CD8-positive, alpha-beta memory T cell (primary cell): ENCODE measurements at places on chromosomes 5 and 9. TPM values are rescaled to one million over a fixed set of nuclear protein-coding genes. Genes with fewer than 3 reads are reported as not detected.

- DNase-seq, result no peak
- H3K4me1 ChIP-seq, result no peaks in the 10 kb centered on the region
- no peaks in the 10 kb centered on the region for H3K27me3 ChIP-seq
These were observed 293.8 kb downstream of the CWC27 start for GRCh38 chr5:65062469-65063083.

GRCh38 chr9:130949188-130950038 lies 10.4 kb upstream of the FIBCD1 start:
- H3K4me1 ChIP-seq, result no peaks in the 10 kb centered on the region
- peaks cover 12% of the 10 kb centered on the region for H3K27me3 ChIP-seq
- no peak overlapping the region for H3K4me3 ChIP-seq
- no peak for DNase-seq

- no peak overlapping the region for H3K4me3 ChIP-seq
- no peaks in the 10 kb centered on the region for H3K36me3 ChIP-seq
- no peaks in the 10 kb centered on the region for H3K27me3 ChIP-seq
- no peak overlapping the region for H3K27ac ChIP-seq
- no peak for DNase-seq
These were observed 74.5 kb downstream of the SH3TC2 start for GRCh38 chr5:148988328-148988727.

DNA sequence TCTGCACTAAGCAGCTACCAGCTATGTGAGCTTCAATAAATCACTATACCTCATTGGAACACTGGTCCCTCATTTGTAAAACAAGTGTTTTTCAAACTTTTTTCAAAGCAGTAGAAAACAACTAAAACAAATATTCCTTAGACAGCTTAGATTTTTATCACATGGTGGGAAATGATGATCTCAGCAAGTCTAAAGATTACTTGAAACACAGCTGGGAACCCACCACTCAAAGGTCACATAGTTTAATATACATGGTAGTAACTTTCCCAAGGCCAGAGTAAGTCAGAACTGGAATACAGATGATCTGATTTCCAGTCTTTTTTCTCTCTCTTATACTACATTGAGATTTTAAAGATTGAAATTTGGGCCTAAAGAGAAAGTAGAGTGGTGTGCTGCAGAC lies 850 bp upstream of the C6 start:
- H3K27me3 ChIP-seq, result no peaks in the 10 kb centered on the region
- no peaks in the 10 kb centered on the region for H3K36me3 ChIP-seq
- no peak overlapping the region for H3K4me3 ChIP-seq
- H3K4me1 ChIP-seq, result no peaks in the 10 kb centered on the region

Gene IL13
- total RNA-seq, result 69.0 TPM

DNA sequence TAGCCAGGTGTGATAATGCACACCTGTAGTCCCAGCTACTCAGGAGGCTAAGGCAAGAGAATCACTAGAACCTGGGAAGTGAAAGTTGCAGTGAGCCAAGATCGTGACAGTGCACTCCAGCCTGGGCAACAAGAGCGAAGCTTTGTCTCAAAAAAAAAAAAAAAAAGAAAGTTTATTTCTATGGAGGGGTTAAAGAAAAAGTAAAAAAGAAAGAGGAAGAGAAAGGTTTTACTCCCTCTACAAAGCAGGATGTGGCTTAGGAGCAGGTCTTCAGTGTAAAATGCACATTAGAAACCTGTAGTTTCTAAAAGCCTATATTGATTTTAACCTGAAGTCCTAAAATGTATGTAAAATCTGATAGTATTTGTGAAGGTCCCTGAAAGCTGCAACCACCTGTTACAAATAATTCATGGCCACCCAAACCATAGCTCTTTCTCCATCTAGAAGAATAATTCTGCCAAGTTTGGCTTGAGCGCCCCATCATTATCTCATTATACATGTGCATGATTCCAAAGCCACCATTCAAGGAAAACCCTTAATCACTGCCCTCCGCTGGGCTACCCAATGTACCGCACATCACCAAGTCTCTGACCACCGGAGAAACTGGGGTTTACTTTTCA lies 3.4 kb downstream of the FNBP1 start:
- no peaks in the 10 kb centered on the region for H3K27me3 ChIP-seq
- H3K27ac ChIP-seq, result peak overlapping the region; percentile 12
- H3K36me3 ChIP-seq, result no peaks in the 10 kb centered on the region
- H3K4me3 ChIP-seq, result peak overlapping the region; percentile 47
- DNase-seq, result no peak

DNA sequence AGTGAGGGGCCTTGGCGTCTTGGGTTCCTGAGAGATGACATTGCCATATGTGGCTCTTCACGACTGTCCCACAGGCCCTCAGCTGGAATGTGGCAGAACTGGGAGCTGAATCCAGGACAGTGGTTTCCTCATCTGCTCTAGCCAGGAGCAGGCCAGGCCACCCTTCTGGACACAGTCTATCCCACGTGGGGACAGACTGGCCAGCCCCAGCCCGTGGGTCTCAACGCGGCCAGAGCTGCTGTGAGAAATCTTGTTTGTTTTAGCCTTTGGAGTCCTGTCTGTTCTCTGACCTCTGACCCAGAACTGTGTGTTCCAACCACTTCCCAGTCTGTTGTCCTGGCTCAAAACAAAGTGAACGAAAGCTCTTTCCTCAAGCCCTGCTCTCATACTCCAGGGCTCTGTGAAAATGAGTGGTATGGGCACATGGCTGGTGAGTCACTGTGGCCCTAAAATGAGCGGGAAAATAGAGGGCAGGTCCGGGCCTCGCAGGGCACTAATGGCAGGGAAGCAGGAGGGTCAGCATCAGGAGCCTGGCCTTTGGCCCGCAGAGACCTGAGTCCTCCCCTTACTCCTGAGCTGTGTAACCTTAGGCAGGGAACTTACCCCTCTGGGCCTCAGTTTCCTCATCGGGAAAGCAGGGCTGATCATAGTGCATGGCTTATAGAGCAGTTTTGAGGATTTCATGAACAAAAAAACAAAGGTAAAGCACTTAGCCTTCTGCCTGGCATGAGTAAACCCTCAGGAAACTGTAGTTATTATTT lies 34.8 kb upstream of the GLRX start:
- H3K27ac ChIP-seq, result no peak overlapping the region
- no peaks in the 10 kb centered on the region for H3K4me1 ChIP-seq
- no peaks in the 10 kb centered on the region for H3K27me3 ChIP-seq
- no peak for DNase-seq
- no peak overlapping the region for H3K4me3 ChIP-seq

GRCh38 chr5:14245132-14245925 lies 102.2 kb downstream of the TRIO start:
- no peaks in the 10 kb centered on the region for H3K36me3 ChIP-seq
- no peaks in the 10 kb centered on the region for H3K4me1 ChIP-seq
- no peaks in the 10 kb centered on the region for H3K27me3 ChIP-seq

DNA sequence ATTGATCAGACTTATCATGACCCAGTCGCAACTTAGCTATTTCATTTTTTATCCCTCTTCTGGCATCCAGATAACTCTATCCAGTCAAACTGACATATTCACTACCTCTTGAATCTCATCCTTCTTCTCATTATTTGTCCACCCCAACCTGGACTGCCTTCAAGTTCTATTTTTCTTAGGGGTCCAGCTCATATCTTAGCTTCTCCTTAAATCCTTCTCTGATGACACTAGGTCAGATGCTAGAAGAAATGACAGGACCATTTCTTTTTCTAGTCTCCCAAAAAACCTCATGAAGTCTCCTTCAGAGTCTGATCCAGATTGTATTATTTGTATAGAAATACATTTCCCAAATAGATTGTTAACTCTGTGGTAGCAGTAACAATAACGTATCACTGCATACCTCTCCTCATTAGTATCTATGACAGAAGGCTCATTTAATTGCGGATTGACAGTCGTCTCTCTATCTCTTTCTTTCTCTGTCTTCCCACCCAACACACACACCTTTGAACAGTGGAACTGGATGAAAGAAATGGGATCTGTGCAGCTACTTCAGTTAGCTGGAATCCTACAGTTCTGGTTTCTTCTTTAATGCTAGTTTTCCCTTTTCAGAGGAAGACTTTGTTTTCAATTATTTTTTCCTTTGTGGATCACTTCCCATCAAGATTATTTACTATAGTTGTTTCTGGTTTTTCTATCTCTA lies 33.5 kb downstream of the ALDH1A1 start:
- H3K36me3 ChIP-seq, result no peaks in the 10 kb centered on the region
- H3K4me3 ChIP-seq, result no peak overlapping the region
- H3K27me3 ChIP-seq, result no peaks in the 10 kb centered on the region
- H3K4me1 ChIP-seq, result no peaks in the 10 kb centered on the region

- no peaks in the 10 kb centered on the region for H3K36me3 ChIP-seq
- no peak overlapping the region for H3K4me3 ChIP-seq
- DNase-seq, result no peak
- peak overlapping the region; percentile 9 for H3K27ac ChIP-seq
- no peaks in the 10 kb centered on the region for H3K27me3 ChIP-seq
These were observed 25.7 kb upstream of the EEIG1 start for GRCh38 chr9:128006332-128006996.

Gene PCDHGC5
- not detected for total RNA-seq

- no peaks in the 10 kb centered on the region for H3K4me1 ChIP-seq
- no peak overlapping the region for H3K27ac ChIP-seq
- H3K36me3 ChIP-seq, result no peaks in the 10 kb centered on the region
- H3K27me3 ChIP-seq, result no peaks in the 10 kb centered on the region
- H3K4me3 ChIP-seq, result no peak overlapping the region
- DNase-seq, result no peak
These were observed 35.8 kb upstream of the PIP5K1B start for GRCh38 chr9:68669218-68669617.

GRCh38 chr5:148033134-148033533 lies 30.6 kb upstream of the SPINK5 start:
- H3K27ac ChIP-seq, result no peak overlapping the region
- no peaks in the 10 kb centered on the region for H3K27me3 ChIP-seq
- H3K4me3 ChIP-seq, result no peak overlapping the region
- no peaks in the 10 kb centered on the region for H3K36me3 ChIP-seq

- no peak for DNase-seq
- no peaks in the 10 kb centered on the region for H3K36me3 ChIP-seq
- H3K27me3 ChIP-seq, result no peaks in the 10 kb centered on the region
- peaks cover 84% of the 10 kb centered on the region for H3K4me1 ChIP-seq
- peak overlapping the region; percentile 60 for H3K27ac ChIP-seq
These were observed 503 bp downstream of the SEMA4D start for GRCh38 chr9:89497257-89497963.

GRCh38 chr5:45774528-45774927 lies 78.3 kb upstream of the HCN1 start:
- DNase-seq, result no peak
- H3K36me3 ChIP-seq, result no peaks in the 10 kb centered on the region
- H3K4me1 ChIP-seq, result no peaks in the 10 kb centered on the region
- H3K4me3 ChIP-seq, result no peak overlapping the region
- H3K27me3 ChIP-seq, result no peaks in the 10 kb centered on the region
- no peak overlapping the region for H3K27ac ChIP-seq

Gene OLFM1
- not detected for total RNA-seq

- no peak overlapping the region for H3K27ac ChIP-seq
- H3K4me1 ChIP-seq, result no peaks in the 10 kb centered on the region
- no peak for DNase-seq
- no peak overlapping the region for H3K4me3 ChIP-seq
These were observed 38.1 kb downstream of the ADAMTS2 start for GRCh38 chr5:179307013-179307800.

DNA sequence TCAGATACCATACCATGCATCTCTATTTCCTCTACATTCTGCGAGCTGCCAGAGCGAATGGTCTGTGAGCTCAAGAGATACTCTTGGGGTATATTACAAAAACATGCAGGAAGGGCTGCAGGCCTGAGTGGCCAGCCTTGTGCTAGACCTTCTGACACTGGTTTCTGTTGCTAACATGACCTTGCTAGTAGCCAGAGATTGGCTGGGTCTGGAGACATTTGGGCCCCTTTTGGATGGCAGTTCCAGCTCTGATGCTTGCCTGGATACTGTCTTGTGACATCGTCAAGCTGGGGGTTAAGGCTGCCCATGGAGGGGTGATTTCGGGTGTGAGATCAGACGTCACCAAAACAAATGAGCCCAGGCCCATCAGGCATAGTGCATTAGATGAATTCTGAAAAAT lies 56.1 kb upstream of the FSTL4 start:
- no peaks in the 10 kb centered on the region for H3K4me1 ChIP-seq
- no peak overlapping the region for H3K4me3 ChIP-seq
- no peaks in the 10 kb centered on the region for H3K27me3 ChIP-seq

- no peak for DNase-seq
- no peak overlapping the region for H3K27ac ChIP-seq
- H3K4me1 ChIP-seq, result no peaks in the 10 kb centered on the region
- H3K27me3 ChIP-seq, result no peaks in the 10 kb centered on the region
- no peak overlapping the region for H3K4me3 ChIP-seq
These were observed 31.3 kb upstream of the SMU1 start for GRCh38 chr9:33107762-33108161.

DNA sequence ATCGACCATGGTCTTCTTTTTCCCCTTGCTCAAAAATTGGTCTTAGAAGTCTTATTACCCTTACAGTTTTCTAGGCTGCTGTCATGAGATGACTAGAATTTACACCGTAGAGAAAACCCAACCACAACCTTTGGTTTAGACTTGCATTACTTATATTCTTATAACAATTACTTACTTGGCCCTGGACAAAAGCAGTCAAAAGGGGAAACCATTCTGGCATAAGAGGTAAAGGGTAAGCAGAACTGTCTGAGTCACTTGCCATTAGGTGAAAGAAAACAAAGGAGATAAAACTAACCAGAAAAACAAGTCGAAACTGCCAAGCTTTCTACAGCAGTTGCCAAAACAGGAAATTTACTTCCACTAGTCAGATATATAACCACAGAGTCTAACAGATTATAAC lies 17.9 kb downstream of the TMEM245 start:
- no peak overlapping the region for H3K27ac ChIP-seq
- peaks cover 56% of the 10 kb centered on the region for H3K4me1 ChIP-seq
- H3K27me3 ChIP-seq, result no peaks in the 10 kb centered on the region
- no peak for DNase-seq

Gene WDR31
- 1.9 TPM for total RNA-seq

- H3K4me3 ChIP-seq, result no peak overlapping the region
- H3K4me1 ChIP-seq, result no peaks in the 10 kb centered on the region
- H3K36me3 ChIP-seq, result no peaks in the 10 kb centered on the region
- H3K27me3 ChIP-seq, result no peaks in the 10 kb centered on the region
- no peak for DNase-seq
These were observed 129.8 kb downstream of the NXNL2 start for GRCh38 chr9:88664773-88665172.
